Mucosa of gallbladder (tissue), 1 donor: ENCODE measurements at places on chromosomes 13 and 19.

DNA sequence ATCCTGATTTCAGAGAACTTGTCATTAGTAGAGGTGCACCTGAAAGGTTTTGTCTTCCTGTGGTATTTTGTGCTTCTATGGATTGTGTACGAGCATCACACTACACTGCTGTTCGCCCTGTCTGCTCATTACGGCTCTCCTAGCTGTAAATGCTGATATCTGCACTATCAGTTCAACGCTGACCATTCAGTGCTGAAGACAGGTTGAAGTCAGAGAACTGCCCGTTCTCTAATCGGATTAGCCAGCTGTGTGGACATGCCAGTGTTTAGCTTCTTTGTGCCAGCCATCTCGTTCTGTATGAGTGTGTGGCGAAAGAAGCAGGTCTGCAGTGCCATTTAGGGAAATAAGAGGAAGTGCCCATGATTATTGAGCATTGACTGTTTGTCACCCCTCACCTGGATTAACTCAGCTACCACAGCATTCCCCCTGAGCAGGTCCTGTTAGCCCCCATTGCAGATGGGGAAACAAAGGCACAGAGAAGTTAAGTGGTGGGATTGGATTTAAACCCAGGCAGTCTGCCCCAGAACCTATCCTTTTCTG is 21.6 kb upstream of the C1QTNF9 start:
- DNase-seq, result no peak

- no peak for DNase-seq
Observed at GRCh38 chr13:40169476-40169875, 497.0 kb downstream of the FOXO1 start.

GRCh38 chr19:50943074-50943828 is 9.6 kb downstream of the KLK5 start:
- no peak for DNase-seq

- DNase-seq, result no peak
Observed at GRCh38 chr13:55554741-55555140, 1586.0 kb upstream of the PRR20A start.

DNA sequence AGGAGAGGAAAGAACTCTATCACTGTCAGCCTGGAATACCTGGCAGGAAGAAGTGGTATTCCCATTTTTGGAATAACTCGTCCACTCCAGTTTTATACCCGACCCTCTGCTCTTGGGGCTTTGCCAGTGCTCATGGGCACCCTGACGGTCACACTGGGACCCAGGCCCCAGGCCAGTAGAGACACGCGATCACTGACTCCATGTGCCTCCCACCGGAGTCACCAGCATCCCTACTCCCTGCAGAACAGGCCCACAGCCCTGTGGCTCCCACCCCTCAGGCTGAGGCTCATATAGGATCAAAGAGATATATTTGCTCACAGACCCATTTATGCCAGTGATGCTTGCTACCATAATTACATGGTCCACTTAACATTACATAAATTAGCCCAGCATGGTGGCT is 3.5 kb downstream of the GRTP1 start:
- no peak for DNase-seq

DNA sequence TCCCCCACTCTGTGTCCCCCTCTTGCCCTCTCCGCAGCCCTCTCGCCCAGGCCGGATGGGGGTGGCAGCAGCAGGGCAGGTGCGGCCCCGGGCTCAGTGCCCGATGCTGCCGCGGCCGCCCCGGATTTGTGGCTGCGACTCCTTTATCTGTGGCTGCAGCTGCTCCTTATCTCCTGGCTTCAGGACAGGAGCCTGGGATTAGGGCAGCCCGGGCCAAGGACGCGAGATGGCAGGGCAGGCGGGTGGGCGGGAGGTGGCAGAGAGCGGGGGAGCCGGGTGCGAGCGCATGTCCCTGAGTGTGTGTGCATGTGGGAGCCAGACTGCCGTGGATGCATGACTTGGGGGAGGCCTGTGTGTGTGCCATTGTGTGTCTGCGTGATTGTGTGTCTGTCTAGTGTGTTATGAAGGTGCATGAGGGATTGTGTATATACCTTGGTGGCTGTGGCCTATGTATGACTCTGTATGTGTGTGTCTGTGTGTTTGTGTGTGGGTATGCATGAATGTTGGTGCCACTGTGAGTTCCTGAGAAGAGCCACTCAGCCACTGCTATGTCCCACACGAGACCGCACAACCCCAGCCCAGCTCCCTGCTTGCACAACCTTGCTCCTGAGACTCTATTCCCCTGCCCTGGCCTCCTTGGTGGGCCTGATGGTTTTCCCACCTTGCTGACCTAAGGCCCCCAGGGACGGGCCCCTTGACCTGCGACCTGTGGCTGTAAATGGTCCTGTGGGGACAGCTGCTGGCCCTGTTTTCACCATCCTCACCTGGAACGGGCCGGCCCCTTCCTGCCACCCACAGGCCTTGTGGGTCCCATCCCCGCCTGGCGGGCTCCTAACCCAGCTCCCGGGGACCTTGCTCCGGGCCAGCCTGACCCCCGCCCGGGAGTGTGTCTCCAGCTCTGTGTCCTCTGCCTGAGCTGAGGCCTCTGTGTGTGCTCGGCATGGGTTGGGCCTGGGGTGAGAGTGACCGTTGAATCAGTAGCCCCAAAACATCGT is 5.3 kb upstream of the NRTN start:
- DNase-seq, result no peak

DNA sequence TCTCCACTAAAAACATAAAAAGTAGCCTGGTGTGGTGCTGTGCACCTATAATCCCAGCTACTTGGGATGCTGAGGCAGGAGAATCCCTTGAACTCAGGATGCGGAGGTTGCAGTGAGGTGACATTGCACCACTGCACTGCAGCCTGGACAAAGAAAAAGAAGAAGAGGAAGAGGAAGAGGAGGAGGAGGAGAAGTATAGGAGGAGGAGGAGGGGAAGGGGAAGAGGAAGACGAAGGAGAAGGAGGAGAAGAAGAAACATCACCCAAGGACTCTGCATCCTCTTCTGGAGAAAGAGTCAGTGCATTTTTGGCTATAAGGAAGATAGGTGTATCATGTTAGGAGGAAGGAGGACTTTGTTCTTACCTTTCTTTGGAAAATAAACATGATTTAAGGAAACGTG is 13.0 kb upstream of the FPR3 start:
- DNase-seq, result no peak

DNA sequence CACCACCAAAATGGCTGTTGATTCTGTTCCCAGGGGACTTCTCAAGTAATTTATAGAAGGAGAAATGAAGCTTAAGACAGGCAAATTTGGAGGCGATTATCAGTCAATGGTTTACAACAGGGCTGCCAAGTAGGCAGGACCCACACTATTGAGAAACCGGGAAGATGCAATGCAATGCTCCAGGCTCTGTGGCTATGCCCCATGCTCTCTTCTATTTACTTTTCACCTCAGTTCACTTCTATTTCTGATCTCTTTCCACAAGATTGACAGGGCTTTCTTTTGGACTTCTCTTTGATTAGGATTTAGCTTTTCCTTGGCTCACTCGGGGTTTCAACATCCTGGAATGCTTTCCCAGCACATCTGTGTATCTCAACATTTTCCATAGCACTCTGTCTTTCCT is 12.7 kb upstream of the RCBTB2 start:
- DNase-seq, result no peak

GRCh38 chr13:104920091-104920490 is 1615.4 kb downstream of the EFNB2 start:
- no peak for DNase-seq

- no peak for DNase-seq
Observed at GRCh38 chr13:87887459-87888123, 216.4 kb downstream of the SLITRK5 start.

DNA sequence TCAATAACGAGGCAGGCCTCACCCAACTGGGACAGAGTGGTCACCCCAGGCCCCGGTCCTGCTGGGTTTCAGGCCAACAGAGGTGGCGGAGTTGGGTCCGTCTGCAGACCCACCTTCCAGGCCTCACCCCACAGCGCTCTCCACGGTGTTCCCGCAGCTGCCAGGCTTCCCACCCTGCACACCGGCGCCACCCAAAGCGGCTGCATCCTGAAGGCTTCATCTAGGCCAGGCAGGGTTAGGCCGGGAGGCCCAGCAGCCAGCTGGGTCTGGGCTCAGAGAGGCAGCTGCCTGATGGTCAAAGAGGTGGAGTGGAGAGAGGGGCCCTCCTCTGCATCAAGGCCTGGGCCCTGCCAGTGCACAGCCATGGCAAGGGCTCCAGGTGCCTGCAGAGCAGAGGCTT is 44.1 kb downstream of the EPSTI1 start:
- no peak for DNase-seq

DNA sequence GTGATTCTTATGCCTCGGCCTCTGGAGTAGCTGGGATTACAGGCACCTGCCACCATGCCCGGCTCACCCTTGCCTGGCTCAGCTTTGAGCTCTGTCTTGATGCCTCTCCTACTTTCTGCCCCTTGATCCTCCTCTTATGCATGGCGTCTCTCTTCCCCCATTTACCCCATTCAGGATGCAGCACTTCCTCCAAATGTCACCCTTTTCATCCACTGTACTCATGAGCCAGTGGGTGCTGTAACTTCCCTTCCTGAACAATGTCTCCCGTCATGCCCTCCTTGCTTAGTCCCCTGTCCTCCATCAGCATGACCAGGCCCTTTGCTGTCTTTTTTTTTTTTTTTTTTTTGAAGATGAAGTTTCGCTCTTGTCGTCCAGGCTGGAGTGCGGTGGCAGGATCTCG is 3.4 kb upstream of the SIGLEC9 start:
- no peak for DNase-seq

DNA sequence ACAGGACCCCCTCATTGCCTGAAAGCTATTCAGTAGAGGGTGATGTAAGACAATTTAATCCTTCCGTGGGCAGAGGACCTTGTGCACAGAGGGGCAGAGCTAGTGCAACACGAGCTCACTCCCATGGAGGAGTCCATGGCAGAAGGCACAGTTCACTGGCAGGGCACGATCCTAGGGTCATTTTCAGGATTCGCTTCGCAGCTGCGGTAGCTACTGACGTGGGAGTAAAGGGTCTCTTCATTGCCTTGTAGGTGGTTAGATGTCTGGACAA is 207.8 kb downstream of the FOXO1 start:
- DNase-seq, result no peak

- no peak for DNase-seq
Observed at GRCh38 chr19:3608750-3609322, 2.2 kb upstream of the TBXA2R start.

DNA sequence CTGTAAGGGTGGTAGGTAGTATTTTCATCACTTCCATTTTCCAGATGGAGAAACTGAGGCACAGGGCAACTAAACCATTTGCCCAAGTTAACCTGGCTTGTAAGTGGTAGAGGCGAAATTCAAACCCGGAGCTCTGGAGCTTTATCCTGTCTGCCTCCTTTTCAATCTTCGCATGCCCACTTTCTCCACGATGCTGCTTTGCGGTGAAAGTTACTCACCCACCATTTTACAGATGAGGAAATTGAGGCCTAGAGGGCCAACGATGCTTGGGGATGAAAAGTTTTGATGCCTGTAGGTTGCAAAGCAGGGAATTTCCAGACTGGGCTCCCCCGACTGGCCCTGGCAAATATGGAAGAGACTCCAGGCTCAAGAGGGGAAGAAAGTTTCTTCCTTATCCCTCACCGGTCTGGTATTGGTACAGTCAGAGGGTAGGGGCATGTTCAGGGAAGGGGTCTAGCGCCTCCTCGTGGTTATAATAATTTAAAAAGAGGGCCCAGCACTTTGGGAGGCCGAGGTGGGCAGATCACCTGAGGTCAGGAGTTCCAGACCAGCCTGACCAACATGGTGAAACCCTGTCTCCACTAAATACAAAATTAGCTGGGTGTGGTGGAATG is 1.9 kb upstream of the SH2D3A start:
- no peak for DNase-seq

GRCh38 chr19:30968210-30968609 is 381.0 kb downstream of the TSHZ3 start:
- DNase-seq, result no peak

DNA sequence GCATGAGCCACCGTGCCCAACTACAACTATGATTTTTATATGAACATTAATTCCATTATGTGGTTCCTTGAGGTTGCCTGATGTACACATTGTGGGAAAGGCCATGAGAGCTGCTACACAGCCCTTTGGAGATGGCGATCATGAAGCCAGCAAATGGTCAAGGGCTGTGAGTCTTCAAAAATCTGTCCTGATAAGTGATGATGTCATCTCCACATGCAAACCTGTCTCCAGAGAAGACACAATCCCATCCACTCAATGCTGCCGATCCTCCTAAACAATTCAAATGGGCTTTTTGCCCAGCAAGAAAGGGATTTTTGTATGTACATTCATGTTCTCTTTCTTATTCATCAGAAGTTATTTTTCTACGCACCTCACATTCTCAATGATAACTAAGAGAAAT is 17.6 kb downstream of the SIGLEC7 start:
- DNase-seq, result no peak

DNA sequence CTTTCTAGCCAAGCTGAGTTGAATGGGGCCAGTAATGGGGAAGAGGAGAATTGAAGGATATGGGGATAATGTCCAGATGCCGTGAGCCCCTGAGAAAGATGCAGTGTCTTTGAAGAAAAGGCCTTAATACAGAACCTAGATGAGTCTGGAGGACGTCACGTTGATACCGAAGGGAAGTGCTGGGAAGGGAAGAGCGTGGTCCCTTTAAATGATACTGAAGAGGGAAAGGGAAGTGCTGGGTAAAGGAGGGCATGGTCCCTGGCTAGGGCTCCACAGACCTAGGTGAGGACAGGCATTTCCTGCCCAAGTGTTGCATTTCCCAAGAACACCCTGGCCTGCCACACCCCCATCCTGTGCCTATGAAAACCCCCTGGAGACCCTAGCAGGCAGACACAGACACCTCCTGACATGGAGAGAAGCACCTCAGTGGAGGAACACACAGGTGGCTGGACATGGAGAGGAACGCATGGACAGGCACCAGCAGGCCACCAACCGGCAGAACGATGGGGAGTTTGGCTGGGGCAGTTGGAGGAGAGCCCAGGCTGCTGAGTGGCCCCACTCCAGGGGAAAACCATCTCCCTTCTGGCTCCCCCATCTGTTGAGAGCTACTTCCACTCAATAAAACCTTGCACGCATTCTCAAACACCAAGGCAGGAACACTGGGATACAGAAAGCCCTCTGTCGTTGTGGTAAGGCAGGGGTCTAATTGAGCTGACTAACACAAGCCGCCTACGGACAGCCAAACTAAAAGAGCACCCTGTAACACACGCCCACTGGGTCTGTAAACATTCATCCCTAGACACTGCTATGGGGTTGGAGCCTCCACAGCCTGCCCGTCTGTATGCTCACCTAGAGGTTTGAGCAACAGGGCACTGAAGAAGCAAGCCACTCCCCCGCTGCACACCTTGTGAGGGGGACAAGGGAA is 34.9 kb upstream of the POMP start:
- no peak for DNase-seq
